ENCODE measurements at places on chromosomes 13 and 19.
A peak's percentile ranks its signal among the peaks of the same experiment; 100 is the strongest.

DNA sequence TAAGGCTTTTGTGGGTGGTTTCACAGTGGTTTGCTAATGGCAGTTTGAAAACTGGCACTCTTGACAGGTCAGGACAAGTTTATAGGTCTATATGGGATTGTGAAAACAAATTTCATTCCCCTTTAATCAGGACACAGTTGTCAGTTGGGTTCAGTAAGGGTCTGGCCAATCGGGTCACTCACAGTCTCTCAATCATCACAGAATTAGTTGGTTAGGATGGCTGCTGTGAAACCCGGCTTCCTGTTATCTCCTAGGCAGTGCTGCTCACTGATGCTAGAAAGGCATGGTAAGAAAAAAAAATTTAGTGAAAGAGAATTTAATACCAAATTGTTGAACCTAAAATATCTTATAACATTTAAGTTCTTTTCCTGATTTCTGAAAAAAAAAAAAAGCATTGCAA lies 1730.1 kb downstream of the EFNB2 start:
- no peak for DNase-seq

DNA sequence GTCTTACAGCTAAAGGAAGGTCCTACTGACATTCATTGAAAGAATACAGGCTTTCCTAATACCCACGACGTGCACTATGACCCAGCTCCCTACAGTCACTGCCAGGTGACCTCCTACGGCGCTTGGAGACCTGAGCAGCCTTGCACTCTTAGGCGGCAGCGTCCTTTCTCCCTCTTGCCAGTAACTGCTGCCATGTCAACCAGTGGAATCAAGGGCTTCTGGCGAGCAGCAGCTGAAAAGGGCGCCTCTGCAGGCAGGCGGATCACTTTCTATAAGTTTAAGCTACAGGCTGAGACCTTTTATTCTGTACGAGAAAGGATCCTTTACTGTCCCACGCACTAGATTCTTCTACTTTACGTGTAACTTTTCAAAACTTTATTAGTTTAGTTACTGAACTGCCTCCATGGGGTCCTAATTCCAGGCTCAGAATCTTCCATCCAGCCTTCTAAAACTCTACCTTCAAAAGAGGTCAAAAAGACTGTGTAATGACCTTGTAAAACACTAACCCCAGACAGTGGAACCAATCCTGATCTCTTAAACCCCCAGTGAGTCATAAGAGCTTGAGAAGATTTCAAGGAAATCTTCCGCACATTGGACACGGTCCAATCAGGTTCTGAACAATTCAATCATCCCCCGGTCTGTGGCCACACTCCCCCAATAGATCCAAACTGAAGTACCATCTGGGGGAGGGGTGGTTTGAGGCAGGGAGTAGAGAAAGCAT lies 1.9 kb downstream of the KCTD12 start:
- no peak for DNase-seq

DNA sequence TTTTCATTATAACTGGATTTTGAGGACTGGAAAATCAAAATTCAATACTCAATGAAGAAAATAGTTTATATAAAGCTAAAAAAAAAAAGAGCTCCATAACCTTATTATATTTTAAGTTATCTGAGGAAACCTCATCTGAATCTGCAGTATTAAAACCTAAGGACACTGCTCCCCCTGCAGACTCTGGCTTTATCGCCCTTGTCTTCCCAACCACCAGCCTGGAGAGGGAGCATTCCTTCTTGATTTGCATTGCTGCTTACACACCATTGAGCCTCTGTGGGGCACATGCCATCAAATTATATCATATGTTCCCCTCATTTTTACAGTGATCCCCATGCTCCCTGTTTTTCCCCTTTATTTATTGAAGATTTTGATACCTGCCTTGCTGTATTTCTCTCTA lies 871.4 kb upstream of the GPC6 start:
- no peak for DNase-seq

DNA sequence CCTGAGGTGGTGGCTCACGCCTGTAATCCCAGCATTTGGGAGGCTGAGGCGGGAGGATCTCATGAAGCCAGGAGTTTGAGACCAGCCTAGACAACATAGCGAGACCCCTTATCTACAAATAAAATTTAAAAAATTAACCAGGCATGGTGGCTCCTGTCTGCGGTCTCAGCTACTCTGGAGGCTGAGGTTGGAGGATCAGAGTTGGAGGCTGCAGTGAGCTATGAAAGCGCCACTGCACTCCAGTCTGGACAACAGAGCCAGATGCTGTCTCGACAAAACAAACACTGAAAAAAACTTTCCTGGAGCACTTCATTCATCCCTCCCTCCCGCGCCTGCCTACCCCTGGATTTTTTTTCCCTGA lies 665 bp upstream of the ATG4D start:
- DNase-seq: no peak

DNA sequence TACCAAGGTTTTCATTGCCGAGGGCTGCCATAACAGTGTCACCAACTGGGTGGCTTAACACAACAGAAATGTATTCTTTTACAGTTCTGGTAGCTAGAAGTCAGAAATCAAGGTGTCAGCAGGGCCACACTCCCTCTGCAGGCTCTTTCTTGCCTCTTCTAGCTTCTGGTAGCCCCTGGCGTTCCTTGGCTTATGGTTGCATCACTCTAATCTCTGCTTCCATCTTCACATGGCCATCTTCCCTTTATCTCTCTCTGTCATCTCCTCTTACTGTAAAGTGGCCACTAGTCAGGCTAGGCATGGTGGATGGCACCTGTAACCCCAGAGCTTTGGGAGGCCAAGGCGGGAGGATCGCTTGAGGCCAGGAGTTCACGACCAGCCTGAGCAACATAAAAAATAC lies 38.0 kb upstream of the MRI1 start:
- DNase-seq: no peak

DNA sequence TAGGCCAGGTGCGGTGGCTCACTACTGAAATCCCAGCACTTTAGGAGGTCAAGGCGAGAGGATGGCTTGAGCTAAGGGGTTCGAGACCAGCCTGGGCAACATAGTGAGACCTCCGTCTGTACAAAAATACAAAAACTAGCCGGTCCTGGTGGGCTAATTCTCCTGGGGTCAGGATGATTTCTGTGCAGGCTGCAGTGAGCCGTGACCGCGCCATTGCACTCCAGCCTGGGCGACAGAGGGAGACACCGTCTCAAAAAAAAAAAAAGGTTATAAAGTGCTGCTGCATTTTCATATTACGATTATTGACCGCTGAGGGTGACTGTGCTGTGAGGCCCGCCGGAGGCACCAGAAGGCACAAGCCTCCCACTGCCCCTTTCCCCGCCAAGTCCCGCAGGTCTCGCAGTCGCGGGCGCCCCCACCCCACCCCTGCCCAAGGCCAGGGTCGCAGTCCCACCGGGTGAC lies 477 bp upstream of the PLEKHF1 start:
- no peak for DNase-seq

- no peak for DNase-seq
These were observed 397.3 kb upstream of the MIR17HG start for GRCh38 chr13:90950160-90950559.

DNA sequence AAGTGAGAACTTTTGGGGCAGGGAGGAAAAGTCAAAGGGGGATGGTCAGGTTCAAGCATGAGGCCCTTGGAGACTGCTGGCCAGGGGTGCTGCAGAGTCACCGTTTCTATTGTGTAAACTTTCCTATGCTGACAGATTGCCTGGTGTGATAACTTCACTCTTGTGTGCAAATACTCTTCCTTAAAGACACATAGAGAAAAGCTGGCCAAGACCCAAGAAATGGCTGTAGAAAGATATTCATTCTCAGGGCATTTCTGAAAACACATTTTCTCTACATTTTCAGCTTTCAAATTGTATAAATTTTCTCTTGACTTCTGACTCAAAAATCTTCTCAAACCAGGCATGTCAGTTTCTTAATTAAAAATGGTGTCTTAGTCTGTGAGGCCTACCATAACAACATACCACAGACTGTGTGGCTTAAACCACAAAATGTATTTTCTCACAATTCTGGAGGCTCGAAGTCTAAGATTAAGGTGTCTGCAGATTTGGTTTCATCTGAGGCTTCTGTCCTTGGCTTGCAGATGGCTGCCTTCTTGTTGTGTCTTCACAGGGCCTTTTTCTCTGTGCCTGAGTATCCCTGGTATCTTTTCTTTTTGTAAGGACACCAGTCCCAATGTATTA lies 304.5 kb downstream of the KCNRG start:
- DNase-seq: no peak

GRCh38 chr19:17281391-17282304 lies at the start of gene ANKLE1:
Gene ANKLE1, plus strand, starts transcription at chr19:17281901. Its CDS starts 20 bp downstream, at chr19:17281921.
- no peak for DNase-seq

DNA sequence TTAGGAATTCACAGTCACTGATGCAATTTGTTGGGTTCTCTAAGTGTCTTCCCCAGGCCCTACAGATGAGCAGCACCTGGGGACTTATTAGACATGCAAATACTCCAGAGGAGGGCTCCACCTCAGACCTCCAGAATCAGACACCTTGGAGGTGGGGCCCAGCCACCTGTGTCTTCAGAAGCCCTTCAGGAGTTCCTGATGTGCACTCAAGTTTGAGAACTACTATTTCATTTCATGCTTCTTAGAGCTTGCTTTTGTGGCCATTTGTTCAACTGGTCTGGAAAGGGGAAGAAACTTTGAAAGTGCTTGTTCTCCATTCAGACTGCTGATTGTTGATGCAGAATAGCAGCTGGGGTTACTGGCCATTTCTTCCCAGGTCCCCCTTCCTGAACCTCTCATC lies 472.0 kb downstream of the COG6 start:
- no peak for DNase-seq

- no peak for DNase-seq
These were observed 1.4 kb downstream of the SIGLEC7 start for GRCh38 chr19:51143486-51143885.

DNA sequence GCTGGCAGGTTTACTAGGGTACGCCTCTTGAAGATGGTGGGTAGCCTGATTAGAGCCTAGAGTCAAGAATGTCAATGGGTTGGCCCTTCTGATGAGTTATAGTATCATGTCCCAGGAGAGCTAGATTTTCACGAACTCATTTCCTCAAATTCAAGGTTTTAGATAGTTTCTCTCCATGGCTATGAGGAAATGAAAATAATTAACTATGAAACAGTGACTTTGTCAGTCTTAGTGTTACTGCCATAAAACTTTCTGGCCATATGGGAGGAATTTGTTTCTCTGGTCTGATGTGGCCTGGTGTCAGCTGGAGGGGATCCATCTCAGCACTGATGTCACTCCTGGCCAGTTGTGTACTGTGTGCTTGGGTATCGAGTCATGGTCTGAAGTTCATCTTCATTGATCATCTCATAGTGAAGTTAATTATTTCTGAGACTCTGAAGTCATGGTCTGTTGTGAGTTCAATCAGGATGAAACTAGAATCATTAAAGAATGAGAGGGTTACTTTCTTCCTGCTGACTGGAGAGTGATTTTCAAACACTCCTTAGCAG lies 49.4 kb upstream of the TNFSF11 start:
- no peak for DNase-seq

GRCh38 chr13:105894697-105895096 lies 640.8 kb downstream of the EFNB2 start:
- DNase-seq: no peak

DNA sequence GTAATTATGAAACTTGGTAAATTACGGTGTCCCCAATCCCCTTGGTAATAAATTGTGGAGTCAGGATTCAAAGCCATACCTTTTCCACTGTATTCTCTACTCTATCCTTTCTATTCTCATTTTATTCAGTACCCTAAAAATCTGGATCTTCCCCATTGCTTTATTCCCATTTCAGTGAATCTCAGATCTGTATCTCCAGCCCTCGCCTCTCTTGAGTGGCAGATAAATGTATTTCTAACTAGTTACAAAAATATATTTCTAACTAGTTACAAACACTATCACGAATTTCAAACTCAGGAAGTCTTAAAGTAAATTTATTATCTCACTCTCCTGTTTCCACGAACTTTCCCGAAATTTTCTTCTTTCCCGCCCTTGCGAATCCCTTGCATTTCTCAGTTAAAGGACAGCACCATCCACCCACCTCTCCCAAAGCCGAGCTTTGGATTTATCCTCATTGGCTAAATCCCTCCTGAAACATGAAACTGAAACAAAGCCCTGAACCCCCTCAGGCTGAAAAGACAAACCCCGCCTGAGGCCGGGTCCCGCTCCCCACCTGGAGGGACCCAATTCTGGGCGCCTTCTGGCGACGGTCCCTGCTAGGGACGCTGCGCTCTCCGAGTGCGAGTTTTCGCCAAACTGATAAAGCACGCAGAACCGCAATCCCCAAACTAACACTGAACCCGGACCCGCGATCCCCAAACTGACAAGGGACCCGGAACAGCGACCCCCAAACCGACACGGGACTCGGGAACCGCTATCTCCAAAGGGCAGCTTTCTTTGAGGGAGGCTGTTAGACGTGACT lies 164.3 kb upstream of the PABPC3 start:
- no peak for DNase-seq

DNA sequence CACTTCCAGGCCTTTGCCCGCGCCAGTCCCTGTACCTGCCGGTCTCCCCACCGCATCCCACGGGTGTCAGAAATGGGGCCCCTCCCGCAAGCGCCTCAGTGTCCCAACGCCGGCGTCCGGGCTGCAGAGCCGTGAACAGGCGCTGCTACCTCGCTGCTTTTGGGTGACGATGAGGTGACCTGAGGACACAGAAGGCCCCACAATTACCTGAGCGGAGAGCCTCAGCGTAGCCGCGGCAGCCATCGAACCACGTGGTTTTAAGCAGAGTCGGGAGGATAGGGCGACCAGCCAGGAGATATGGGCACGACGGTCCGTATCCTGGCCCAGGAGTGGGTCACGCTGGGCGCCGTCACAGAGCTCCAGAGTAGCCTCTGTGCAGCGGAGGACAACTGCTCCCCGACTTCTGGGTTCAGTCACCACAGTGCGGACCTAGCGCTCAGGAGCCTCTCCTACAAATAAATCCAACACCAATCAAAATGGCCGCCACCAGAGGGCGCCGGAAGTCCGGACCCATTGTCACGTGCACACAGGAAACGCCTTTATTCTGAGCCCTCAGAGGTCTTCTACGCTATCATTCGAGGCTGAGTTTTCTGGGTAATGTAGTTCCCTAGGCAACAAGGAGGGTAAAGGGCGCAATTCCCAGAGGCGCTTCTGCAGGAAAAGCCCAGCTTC lies at the start of gene ZNF814:
TSS of gene ZNF814 (minus strand) at position 478 of the 672 bp plus-strand sequence. CDS start at position 243, 235 bp downstream.
- peak; percentile 84 for DNase-seq

DNA sequence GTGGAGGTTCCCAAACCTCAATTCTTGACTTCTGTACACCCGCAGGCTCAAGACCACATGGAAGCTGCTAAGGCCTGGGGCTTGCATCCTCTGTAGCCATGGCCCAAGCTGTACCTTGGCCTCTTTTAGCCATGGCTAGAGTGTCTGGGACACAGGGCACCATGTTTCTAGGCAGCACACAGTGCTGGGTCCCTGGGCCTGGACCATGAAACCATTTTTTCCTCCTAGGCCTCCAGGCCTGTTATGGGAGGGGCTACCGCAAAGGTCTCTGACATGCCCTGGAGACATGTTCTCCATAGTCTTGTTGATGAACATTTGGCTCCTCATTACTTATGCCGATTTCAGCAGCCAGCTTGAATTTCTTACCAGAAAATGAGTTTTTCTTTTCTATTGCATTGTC lies 701.4 kb downstream of the FGF9 start:
- no peak for DNase-seq

Measured in amygdala (tissue), 56 donors.